Activated naive CD8-positive, alpha-beta T cell treated with anti-CD3 and anti-CD28 coated beads, Interleukin-2, amount 50 U/mL, for 16 hours (primary cell): ENCODE measurements at places on chromosomes 16 and 17.

- DNase-seq, result no peak
Observed at GRCh38 chr16:28826141-28826540, 3.3 kb downstream of the ATXN2L start.

- no peak for DNase-seq
Observed at GRCh38 chr17:81121841-81122733, 43.2 kb upstream of the PVALEF start.

- DNase-seq, result no peak
Observed at GRCh38 chr17:81942167-81942553, 4.9 kb downstream of the MYADML2 start.

- DNase-seq, result no peak
Observed at GRCh38 chr16:2048116-2048543, 345 bp downstream of the TSC2 start.

DNA sequence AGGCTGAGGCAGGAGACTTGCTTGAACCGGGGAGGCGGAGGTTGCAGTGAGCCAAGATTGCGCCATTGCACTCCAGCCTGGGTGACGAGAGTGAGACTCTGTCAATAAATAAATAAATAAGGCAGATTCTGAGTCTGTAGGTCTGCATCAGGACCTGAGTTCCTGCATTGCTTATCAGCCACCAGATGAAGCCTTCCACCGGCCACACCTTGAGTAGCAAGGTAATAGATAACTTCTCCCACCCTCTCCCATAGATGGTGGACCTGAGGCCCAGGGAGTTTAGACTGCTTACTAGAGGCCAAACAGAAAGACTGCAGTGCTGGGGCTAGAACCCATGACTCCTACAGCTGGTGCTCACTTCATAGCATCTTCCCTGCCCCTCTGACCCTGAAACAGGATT lies 22.1 kb downstream of the ZP2 start:
- DNase-seq, result no peak

- DNase-seq, result no peak
Observed at GRCh38 chr17:19248151-19248927, 11.2 kb downstream of the EPN2 start.

DNA sequence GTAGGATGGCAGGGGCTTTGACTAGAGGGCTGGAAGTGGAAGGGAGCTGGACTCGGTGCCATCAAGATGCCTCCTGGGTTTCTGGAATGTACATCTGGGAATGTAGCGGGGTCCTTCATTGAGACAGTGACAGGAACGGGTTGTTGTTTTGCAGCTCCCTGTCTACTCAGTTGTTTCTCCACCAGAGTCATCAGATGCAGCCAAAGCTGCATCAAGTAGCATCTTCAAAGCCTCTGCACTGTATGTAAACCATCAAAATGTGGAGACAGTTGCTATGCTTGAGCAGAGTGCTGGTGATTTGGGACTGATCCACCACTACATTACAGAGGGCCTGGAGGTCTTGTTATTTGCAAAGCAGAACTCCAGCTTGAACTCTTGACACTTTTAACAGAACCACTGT lies 25.1 kb upstream of the MEAK7 start:
- DNase-seq, result no peak

- no peak for DNase-seq
Observed at GRCh38 chr17:39195568-39196160, 1.8 kb downstream of the CACNB1 start.

GRCh38 chr17:51365090-51365489 lies 104.7 kb downstream of the UTP18 start:
- no peak for DNase-seq

GRCh38 chr17:62093188-62094155 lies 28.4 kb upstream of the MED13 start:
- no peak for DNase-seq

DNA sequence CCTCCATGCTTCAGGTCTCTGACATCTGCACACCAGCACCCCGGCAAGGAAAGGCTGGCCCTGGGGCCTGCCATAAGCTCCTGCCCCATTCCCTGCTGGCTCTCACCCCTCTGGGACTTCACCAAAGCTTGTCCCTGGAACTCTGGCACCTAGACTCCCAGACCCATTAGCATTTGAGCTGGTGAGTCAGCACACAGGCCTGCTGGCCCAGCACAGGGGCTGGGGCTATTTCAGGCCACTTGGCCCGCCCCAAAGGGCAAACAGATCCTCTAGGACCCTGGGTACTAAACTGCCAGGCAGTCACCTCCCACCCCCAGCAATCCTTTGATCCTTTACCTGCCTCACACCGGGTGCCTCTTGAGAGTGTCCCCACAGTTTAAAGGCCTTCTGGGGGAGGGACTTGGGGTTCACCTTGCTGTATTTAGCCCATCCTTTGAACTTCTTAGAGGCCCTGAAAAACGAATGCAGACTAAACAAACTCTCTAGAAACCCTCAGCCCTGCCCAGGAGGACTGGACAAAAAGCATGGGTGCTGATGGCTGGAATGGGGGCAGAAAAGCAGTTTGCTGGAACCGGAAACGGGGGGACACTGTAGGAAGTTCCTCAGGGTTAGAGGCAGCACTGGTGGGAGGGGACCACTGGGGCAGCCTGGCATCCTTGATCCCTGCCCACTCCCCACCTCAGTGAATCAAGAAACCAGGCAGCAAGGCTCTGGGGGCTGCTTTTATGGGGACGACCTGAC lies 3.2 kb upstream of the SAMD14 start:
- DNase-seq, result no peak

- no peak for DNase-seq
Observed at GRCh38 chr17:15457723-15458094, 9.7 kb downstream of the CDRT4 start.

- no peak for DNase-seq
Observed at GRCh38 chr17:37781451-37781850, 36.6 kb upstream of the HNF1B start.

- no peak for DNase-seq
Observed at GRCh38 chr17:5209396-5209795, 17.7 kb upstream of the ZNF594 start.

- no peak for DNase-seq
Observed at GRCh38 chr16:30350134-30350871, 4.8 kb downstream of the CD2BP2 start.

GRCh38 chr16:29656688-29657523 lies 6.1 kb upstream of the SPN start:
- no peak for DNase-seq

DNA sequence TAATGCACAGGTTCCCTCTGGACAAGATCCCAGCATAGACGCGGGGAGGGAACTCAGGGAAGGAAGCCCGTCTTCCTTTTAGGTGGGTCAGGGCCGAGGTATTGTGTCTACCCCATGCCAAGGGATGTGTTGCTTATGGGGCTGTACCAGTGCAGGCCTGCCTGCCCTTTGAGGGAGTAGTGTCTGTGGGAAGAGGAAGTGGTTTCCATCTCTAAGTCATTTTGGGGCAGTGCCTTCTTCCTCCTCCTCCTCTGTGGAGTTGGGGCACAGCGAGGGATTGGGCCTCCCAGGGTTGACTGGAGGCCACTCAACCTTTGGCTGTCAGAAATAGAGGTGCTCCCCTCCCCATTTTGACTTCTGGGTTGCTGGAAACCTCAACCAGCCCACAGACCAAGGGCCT lies 26.5 kb downstream of the GJD3 start:
- DNase-seq, result no peak

DNA sequence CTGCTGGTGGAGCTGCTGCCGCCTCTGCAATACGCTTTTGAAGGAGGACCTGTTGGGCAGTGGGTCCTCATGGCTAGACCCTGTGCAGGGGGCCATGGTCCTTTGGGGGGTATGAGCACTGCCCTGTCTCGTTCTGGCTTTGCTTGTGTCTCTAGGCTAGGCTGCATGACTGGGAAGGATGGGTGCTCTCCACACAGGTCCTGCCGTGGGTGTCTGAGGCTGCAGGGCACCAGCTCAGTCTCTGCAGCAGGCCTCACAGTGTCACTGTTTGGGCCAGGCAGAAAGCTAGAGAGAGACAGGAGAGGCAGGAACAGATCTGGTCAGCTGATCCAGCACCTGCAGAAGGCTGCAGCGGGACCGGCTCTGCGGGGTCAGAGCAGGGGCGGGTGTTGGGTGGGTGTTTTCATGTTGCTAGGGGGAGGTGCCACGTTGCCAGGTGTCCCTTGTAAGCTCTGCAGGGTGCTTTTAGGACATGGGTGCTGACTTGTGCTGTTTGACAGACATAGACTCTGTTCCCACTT lies 111.4 kb downstream of the SNX29 start:
- DNase-seq, result no peak

DNA sequence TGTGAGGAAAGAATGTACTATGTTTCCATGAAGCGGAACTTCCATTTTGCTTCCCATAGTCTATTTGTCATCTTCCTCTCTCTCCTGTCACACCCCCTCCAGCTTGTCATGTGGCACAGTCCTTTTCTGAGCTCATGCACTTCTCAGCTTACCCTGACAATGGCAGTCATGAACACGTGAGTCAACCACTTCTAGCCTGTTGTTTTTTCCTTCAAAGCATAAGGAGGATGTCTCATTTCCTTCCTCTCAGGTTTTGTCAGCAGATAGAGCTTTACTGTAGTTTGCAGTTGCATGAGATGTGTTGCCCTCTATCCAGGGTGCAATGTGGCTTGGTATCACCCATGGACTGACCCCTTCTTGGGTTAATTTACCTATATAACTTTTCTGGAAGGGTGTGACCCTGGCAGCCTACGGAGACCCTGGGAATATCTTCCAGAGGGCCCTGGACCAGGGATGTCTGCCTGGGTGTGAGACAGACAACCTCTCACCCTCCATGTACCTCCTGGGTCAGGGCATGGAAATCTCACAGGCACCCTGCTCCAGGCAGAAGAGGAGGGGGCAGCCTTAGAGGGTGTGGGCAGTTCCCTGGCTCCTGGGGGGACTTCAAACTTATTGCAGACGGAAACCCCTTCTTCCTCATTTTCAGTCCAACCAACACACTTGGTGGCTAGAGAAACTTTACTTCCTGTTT lies 4.0 kb upstream of the ZNF267 start:
- peak; percentile 58 for DNase-seq

DNA sequence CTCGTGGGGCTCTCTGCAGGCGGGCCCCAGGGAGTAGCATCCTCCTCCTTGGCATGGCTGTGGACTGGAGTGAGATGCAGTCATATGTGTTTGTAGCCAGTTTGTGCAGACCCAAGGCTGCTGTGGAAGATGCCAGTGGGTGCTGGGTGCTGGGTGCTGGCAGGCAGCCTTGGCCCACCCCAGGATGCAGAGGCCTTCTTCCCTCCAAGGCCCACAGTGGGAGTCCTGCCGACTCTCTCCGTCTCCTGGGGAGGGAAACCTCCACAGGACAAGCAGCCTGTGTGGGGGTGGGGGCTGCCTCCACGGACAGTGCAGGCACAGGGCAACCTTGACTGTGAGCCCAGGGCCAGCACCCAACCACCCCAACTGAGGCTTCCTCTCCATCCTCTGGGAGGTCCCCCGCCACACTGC lies 13.8 kb upstream of the TMEM92 start:
- DNase-seq, result no peak

DNA sequence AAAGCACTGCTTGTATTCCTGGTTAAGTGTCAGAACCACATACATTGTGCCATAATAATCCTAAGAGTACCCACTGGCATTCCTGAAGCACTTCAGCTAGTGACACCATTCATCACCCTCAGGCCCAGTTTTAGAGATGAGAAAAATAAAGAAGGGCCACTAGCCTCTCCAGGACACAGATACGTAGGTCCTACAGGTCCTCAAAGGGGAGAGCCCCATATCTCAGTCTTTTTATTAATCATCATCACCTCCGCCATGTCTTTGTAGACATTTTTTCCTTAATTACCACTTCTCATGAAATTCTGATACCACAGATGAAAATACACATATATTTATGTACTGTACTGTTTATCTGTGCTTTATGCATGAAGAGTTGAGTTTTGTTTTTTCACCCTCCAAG lies 43.5 kb downstream of the GRB2 start:
- DNase-seq, result no peak
